CD4-positive, alpha-beta T cell treated with Interleukin-17A for 4 hours (primary cell): ENCODE measurements at places on chromosomes 1 and 21.

GRCh38 chr1:60571811-60572210 lies 498.2 kb upstream of the C1orf87 start:
- DNase-seq, result no peak

- no peak for DNase-seq
Observed at GRCh38 chr1:165897326-165898303, 70.2 kb downstream of the UCK2 start.

- no peak for DNase-seq
Observed at GRCh38 chr1:22953057-22953739, 19.5 kb downstream of the LACTBL1 start.

DNA sequence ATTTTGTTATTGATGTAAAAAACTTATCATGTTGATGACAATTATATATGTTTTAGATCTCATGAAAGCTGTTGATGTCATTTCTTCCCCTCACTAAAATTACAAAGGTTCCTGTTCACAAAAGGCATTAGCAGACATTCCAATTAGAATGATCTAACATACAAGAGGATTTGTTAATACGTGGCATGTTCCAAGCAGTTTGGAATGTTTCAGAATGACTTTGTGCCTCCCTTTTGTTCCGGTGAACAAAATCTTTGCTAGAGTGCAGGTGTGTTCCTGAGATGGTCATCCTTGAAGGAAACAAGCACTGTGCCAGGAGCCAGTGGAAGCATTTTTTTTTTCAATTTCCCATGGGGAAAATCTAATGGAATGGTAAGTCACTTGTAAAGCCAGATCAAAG lies 108.0 kb upstream of the KCTD3 start:
- DNase-seq, result no peak

GRCh38 chr21:14988760-14989159 lies 76.0 kb downstream of the NRIP1 start:
- DNase-seq, result no peak

- DNase-seq, result no peak
Observed at GRCh38 chr1:31201931-31202360, 37.7 kb downstream of the NKAIN1 start.

DNA sequence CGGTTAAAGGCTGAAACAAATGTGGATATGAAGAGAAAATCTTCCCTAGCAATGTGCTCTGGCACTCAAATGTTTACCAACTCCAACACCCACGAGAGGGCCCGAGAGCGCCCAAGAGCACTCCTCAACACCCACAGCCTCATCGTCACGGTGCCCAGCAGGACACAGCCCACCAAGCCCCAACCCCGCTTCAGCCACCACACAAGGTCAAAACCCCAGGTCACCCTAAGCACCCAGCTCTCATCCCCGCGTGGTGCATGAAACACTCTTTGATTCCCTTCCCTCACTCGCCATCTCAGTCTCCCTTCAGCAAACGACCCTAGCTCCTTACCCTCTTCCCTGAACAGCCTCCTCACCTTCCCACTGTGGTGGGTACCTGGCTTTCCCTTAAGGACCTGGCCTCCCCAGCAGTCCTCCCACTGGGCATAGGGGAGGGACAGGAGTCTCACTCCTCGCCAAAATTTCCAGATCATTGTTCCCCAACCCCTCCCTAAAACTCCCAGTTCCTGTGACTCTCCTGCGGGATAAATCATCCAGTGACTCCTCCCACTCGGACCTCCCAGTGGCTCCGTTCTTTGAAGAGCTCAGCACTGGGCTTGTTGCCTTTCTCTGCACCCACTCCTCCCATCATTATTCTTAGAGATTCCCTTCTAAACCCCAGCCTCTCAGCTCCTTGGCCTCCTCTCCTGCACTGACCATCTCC lies 170.4 kb upstream of the SYT6 start:
- no peak for DNase-seq

- DNase-seq, result peak; percentile 69
Observed at GRCh38 chr1:11736746-11737639, 1.1 kb downstream of the AGTRAP start.

DNA sequence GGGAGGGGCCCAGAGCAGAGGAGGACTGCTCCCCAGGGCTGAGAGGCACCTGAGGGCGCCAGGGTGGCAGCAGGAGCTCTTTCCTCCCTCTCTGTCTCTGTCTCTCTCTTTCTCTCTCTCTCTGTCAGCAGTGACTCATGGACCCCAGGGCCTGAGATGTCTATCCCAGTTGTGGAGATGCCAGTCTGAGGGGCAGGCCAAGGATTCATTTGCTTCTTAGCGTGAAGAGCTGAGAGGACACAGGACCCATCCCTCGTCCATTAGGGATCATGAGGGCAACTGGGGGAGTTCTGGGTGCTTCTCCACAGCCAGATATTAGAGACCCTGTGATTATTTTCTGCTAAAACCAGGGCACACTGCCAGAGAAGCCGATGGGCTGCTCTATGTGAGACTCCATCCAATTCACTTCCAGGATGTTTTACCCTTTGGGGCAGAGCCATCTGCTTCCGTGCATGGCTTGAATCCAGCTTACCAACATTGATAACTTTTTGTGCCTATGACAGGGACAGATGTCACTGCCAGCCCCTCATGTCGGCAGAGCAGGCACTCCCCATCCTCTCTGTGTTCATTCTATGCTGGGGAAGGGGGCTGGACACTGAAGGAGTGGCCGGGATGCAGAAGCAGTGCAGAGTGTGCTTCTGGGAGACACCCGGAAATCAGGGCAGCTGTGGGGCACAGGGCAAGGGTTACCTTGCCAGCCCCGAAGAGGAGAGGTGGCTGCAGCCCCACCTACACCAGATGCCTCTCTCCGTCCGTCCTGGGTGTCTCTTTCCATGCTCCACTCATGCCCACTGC lies 4.1 kb upstream of the PCBP3 start:
- DNase-seq, result no peak

- DNase-seq, result no peak
Observed at GRCh38 chr1:109280862-109281261, 2.1 kb downstream of the PSRC1 start.

- no peak for DNase-seq
Observed at GRCh38 chr1:222331340-222331739, 216.6 kb downstream of the HHIPL2 start.

GRCh38 chr1:218369688-218370511 lies 24.8 kb downstream of the TGFB2 start:
- no peak for DNase-seq

GRCh38 chr1:93728480-93729131 lies 47.0 kb upstream of the BCAR3 start:
- no peak for DNase-seq

GRCh38 chr1:96364576-96364975 lies 357.0 kb upstream of the PTBP2 start:
- DNase-seq, result no peak

DNA sequence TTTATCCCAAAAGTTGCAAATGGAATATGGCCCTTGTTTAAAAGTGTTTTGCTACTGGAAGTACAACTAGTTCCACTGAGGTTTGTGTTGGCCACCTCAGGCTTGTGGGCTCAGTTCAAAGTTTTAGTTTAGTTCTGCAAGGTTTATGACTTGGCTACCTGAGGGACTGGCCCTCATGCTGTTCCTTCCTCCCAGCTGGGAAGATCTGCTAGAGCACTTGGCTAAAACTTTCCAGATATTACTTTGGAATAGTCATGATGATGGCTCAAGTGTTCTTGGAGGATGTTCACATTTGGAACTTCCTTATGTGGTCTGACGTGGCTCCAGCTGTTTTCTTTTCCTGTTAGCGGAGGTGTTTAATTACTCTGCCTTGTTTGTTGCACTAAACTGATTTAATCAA lies 110.2 kb upstream of the IVNS1ABP start:
- no peak for DNase-seq

DNA sequence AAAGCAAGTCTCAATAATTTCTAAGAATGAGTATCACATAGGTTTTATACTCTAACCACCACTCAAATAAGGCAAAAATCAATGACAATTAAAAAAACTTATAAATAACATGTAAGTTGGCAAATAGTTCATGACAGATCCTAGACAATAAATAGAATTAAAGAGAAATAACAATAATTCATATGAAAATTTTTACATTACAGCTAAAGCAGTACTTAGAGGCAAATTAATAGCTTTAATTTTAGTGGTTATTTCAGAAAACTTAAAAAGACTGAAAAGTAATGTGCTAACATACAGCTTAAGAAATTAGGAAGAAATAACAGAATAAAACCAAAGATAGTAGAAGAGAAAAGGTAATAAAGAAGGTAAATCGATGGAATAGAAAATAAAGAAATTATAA lies 179.9 kb upstream of the SPAG17 start:
- DNase-seq, result no peak

- DNase-seq, result peak; percentile 14
Observed at GRCh38 chr1:50976111-50976889, 6.3 kb downstream of the CDKN2C start.

DNA sequence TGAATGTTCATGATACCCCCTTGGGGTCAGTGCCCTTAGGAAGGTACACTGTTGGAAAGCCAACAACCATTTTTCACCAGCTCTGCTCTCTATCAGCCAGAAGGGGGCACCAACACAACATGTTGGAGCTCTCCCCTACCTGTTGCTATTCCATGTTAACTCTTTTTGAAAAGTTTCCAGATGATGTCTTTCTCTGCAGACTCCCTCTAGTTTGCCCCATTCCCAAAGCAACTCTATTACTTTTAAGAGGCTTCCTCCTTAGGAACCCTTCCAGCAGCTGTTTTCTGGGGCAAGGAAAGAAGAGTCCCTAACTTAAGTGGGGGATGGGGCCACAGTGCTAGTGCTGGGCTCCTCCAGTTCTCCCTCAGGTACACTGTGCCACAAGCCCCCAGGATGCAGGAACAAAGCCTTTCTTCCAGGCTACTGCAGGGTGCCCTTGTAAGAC lies 22.9 kb upstream of the NDC1 start:
- peak; percentile 62 for DNase-seq

DNA sequence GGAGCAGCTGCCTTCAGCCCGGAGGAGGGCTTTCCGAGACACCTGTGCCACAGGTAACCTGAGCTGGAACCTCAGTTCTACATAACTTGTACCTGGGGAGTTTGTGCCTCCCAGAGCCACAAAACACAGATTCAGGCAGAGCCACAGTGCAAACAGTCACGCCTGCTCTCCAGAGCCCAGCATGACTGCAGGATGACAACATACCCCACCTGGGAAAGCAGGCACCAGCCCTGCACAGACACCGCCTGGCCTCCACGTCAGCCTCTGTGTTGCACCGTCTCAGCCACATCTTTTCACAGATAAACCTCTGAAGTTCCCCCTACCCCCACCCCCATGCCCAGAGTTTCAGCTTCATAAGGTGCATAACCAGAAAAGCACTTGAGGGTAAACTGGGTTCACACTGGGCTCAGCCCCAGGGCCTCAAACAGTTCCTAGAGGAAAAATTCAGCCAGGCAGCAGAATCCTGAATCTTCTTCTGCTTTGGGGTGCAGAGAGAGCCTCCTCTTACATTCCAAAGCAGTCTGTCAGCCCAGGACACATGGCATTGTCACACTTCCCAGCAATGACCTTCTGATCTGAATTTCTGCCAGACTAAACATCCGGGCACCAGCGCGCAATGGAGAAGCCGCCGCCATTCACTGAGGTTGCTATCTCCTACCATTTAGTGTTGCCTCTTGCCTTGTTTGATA lies 229.5 kb downstream of the TOMM20 start:
- no peak for DNase-seq

GRCh38 chr1:205992218-205992882 lies 10.8 kb downstream of the RAB7B start:
- no peak for DNase-seq

DNA sequence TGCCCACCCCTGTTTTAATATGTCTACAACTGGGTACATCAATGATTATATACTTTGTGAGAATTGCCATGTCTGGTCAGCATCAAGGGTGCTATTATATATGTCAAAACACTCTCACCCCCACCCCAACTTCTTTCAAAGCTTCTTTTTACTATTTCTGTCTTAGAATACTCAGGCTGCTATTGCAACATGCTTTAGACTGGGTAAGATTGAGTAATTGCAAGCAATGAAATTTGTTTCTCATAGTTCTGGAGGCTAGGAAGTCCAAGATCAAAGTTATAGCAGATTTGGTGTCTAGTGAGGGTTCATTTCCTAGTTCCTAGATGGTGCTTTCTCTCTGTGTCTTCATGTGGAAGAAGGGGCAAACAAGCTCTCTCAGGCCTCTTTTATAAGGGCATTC lies 100.5 kb upstream of the KCNK1 start:
- no peak for DNase-seq

- no peak for DNase-seq
Observed at GRCh38 chr1:29786791-29787732, 550.7 kb downstream of the PTPRU start.

DNA sequence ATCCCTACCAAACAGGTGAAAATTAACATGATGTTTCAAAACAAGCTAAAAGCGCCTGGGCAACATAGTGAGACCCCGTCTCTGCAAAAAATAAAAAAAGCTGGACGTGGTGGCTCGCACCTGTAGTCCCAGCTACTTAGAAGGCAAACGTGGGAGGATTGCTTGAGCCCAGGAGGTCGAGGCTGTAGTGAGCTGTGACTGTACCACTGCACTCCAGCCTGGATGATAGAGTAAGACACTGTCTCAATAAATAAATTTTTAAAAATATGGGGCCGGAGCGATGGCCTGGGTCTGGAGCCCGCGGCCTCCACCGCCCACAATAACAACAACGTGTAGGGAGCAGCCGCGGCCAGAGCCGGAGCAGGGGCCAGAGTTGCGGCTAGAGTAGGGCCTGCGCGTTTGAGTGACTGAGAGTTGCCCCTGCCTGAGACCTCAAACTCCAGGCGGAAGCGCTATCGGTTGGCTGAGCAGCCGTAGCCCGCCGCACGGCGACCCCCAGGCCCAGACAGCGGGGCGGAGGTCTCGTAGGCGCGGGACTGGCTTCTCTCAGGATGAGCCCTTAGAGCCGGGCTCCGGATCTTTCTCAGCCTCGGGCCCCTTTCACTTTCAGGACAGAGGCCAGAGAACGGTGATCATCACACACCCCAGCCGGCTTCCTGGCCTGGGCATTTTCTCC lies 41.4 kb downstream of the ZMYM1 start:
- DNase-seq, result peak; percentile 3

GRCh38 chr1:37354876-37355650 lies 119.3 kb upstream of the ZC3H12A start:
- no peak for DNase-seq

DNA sequence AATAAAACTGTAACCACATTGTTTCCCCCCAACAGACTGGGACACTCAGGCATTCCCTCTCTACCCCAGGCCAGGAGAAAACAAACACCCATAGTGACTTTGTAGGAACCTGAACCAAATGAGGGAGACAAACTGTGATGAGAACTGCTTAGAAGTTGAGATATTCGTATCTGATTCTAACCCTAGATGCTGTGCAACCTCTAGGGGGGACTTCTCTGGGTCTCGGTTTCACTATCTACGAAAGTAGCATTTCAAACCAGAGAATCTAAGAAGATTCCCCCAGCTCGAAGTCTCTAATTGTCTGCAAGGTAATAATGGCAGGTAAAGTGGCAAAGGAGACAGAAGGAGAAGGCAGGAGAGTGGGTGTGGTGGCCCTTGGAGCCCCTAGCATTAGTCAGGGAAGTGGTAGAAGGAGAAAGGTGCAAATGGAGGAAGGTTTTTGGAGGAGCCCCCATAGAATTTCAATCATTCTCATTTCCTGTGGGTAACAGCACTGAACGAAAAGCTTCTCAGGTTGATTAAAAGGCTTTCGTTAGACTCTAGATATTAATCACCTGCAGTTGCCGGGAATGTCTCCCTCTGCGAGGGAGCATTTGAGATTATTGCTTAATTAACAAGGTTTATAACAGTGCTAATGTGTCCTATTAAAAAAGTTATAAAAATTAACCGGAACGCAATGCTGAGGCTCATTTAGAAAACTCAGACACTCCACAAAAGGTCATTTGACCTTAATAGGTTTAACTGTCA lies 46.4 kb downstream of the BEND5 start:
- DNase-seq, result no peak

- no peak for DNase-seq
Observed at GRCh38 chr1:119472819-119473175, 34.2 kb upstream of the HSD3B1 start.

- no peak for DNase-seq
Observed at GRCh38 chr1:234545517-234546386, 64.2 kb downstream of the IRF2BP2 start.
